ENCODE measurements at places on chromosomes 6 and 20.
A peak's percentile ranks its signal among the peaks of the same experiment; 100 is the strongest.

DNA sequence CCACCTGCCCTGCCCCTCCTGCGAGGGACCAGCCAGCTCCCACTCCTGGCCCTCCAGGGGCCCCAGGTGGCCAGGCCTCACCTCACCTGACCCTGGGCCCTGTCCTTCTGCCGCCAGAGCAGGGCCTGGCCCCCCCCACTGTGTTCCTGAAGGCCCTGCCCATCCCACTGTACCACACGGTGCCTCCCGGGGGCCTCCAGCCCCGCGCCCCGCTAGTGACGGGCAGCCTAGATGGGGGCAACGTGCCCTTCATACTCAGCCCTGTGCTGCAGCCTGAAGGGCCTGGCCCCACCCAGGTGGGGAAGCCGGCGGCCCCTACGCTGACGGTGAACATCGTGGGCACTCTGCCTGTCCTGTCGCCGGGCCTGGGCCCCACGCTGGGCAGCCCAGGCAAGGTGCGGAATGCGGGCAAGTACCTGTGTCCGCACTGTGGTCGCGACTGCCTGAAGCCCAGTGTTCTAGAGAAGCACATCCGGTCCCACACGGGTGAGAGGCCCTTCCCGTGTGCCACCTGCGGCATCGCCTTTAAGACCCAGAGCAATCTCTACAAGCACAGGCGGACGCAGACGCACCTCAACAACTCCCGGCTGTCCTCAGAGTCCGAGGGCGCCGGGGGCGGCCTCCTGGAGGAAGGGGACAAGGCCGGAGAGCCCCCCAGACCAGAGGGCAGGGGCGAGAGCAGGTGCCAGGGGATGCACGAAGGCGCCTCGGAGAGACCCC lies 27.6 kb downstream of the ZNF831 start:
- DNase-seq = no peak

DNA sequence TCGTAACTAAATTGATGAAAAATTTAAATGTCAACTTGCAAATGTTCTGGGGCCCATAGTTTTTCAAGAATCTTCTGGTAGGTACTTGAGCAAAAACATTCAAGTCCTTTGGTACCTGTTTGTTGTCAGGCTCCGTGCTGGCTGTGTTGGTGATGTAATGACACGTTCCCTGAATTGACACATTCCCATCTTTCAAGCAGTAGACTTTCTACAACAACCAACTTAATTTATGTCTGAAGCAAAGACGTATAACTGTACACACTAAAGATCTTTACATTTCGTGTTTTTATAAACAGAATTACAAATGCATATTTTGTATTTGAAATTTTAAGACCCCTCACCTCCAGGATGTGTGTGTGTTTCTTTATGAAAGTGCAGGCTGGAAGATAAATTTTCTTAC lies 49.5 kb downstream of the NCOA3 start:
- no peak for DNase-seq

DNA sequence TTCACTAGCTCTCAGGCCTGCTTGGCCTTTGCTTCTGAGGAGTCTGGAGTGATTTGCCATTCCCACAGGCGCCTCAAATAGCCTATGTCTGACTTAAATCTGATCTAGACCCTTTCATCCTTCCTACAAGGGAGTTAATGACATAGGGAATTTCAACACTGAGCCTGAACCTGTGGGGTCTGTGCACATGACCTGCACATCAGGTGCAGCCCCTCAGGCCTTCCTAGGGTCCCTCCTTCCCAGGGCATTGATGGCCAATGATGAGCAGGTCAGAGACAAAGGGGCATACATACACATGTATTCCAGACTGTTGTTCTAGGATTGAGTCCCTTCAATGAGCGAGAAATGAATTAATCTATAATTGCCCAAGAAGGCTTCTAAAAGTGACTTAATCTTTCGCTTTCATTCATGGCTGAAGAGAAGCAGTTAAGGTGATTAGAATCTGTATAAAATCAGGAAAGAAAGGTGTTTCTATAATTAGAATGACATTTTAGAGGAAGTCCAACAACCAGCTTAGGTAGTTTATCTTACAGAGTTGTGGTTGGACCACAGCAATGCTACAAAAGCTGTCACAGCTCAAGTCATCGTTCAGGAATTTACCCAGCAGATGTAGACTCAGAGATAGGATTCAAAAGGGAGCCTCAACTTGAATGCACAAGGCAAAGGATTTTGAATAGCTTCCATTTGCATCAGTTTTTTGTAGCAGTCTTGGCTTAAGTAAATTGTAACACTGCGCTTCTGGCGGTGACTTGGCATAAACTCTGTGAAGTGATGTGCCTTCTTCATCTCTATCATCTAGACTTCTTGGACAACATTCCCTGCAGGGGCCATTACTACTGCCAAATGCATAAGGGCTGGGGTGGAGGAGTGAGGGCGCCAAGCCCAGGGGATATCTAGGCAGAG lies 27.0 kb upstream of the TBC1D7 start:
- DNase-seq = peak; percentile 96

- no peak for DNase-seq
Measured at GRCh38 chr6:47132724-47133123, 90.6 kb upstream of the ADGRF1 start.

DNA sequence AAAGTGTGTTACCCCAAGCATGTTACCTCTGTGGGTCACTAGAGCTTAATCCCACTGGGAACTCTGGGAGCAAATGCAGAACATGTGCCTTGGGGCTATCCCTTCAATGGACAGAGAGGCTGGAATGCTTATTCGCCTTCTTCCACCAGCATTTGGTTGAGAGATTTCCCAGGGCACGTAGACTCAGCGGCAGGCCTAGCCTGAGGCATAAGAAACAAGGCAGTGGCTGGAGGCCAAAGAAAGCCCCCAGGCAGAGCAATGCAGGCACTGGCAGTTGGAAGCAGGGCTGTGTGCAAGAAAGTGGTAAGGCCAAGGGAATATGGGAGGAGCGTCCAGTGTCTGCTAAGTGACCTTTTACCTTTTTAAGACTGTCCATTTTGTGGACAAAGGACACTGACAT lies 114.0 kb upstream of the FLRT3 start:
- no peak for DNase-seq

DNA sequence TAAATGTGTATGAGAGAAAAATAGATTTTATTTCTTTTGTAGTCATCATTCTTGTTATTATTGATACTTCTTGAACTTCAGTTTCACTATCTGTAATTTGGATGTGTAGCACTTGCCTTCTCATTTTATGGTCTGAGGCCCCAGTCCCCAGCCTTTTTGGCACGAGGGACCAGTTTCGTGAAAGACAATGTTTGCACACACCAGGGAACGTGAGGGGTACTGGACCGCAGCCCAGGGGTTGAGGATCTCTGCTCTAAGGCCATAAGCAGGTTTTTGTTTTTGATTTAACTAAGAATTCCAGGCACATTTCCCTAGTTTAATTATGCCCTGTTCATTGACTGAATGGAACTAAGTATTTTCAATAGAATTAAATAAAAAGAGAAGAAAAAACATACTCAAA lies 261.5 kb downstream of the BMP2 start:
- no peak for DNase-seq

DNA sequence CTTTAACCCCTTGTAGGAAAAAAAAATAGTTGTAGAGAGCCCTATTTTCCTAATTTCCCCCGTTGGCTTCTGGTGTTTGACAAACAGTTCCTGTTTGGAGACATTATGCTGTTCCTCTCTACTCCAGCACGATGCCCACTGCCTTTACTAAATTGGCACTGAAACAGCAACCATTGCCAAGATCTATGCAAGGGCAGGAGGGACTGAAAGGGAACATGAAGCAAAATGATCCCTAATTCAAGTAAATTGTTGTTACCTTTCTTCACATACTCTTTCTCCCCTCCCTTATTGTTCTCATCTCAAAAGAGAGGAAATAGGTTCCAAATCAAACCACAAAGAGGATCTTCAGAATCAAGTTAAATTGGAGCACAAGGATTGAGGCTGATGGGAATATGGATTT lies 764.1 kb upstream of the MMS22L start:
- DNase-seq = no peak

GRCh38 chr6:134609716-134610261 lies 291.9 kb upstream of the SGK1 start:
- DNase-seq = no peak

DNA sequence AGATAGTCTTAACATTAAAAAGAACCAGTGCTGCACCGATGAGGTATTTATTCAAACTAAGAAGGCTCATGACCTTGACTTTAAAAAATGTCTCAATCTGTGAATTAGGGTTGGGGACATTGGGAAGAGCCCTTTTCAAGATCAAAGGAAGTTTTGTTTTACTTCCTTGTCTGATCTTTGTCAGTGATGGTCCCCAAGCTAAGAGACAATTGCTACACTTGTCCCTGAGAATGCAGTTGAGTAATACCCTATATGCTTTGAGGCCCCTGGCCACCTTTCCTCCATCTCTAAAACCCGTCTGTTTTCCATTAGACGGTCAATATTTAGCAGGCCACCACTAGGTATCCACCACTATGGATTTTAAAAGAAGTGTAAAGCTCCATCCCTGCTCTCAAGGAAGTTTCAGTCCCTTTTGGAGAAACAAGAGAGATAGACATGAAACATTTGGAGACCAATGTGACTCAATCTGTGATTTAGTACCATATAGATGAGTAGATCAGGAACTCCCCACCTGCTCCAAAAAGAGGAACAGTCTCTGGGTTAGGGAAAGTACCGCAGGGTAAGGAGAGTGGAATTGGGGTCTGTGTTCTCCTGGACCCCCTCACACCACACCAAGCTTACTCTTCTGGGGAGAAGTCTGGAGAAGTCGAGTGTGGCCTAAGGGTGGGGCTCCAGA lies 99.1 kb upstream of the ISM1 start:
- no peak for DNase-seq

DNA sequence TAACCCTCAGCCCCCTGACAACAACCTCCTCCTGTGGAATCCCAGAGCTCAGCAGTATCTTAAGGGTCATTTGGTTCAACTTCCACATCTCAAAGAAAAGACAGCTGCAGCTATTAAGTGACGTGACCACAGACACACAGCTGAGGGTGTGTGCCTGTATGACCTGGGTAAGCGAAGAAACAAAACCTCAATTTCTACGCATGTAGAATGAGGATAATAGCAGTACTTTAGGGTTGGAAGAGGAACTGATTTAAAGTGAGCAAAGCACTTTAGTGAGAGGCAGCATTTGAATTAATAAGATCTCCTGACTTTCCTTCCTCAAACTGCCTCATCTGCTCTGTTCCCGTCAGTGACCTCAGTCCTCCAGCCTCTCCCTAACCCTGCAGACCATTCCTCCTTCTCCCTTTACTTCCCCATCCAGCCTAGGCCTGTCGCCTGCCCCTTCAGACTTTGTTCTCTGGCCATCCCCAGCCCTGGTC lies 6.8 kb upstream of the ARMC2 start:
- DNase-seq = no peak

DNA sequence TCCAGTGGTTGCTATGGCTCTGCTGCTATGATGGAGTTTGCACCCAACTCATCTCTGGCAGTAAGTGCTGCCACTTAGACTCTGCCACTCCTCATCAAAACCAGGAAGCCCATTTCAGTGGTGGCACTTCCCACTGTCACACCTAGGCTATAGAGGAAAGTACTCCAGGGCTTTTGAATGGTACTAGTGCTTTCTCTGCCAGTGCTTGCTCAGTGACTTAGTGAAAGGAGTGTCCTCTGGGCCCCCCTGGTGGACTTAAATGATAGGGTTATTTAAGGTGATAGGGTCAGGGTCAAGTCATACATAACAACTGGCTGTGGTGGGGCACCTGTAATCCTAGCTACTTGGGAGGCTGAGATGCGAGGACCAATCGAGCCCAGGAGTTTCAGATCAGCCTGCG lies 22.8 kb downstream of the FITM2 start:
- no peak for DNase-seq

GRCh38 chr6:21404577-21404976 lies 189.0 kb upstream of the SOX4 start:
- DNase-seq = no peak

DNA sequence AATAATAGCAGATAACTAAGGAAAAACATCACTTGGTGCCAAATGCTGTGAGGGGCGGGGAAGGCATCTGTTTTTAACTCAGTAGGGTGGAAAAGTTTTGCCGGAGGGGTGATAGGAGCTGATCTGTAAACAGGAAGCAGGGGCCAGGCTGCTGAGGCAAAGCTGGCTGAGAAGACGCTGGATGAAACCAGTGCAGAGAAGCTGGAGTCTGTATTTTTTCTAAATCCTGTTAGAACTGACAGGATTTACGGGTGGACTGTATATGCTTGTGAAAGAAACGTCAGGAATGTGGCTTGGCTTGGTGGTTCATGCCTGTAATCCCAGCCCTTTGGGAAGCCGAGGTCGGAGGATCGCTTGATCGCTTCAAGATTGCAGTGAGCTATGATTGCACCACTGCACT lies 5.6 kb downstream of the PCMTD2 start:
- no peak for DNase-seq

DNA sequence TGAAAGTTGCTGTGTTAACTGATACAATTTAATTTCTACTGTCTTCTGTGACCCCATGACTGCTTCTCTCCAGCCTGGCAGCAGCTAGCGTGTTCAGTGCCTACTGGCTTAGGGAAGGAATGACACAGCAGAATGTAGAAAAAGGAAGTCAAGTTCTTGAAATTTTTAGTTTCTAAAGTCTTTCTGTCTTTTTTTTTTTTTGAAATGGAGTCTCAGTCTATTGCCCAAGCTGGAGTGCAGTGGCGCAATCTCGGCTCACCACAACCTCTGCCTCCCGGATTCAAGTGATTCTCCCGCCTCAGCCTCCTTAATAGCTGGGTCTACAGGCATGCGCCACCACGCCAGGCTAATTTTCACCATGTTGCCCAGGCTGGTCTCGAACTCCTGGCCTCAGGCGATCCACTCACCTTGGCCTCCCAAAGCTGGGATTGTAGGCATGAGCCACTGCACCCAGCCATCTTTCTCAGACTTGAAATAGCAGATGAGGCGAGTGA lies 39.3 kb downstream of the PCNA start:
- peak; percentile 24 for DNase-seq

- no peak for DNase-seq
Measured at GRCh38 chr6:151494235-151494935, 568 bp downstream of the CCDC170 start.

GRCh38 chr6:123417535-123417934 lies 219.2 kb downstream of the TRDN start:
- no peak for DNase-seq

DNA sequence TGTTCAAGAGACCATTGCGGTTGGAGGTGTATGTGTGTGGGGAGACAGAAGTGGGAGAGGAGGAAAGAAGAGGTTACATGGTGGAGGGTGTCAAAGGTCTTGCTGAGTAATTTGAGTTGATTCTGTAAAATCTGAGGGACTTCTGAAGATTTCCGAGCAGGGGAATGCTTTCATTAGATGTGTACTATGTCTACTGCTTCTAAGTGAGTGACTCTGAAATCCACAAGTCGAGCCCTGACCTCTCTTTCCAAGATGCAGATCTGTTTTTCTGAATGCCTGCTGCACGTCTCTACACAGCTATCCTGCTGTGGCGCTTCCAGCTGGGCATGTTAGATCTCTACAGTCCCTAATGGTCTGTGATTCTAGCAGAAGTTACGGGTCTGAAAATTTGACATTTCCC lies 209.8 kb downstream of the ATXN1 start:
- DNase-seq = no peak

GRCh38 chr20:19143890-19144289 lies 68.6 kb upstream of the SLC24A3 start:
- no peak for DNase-seq

- DNase-seq = no peak
Measured at GRCh38 chr6:154433477-154434241, 76.8 kb downstream of the CNKSR3 start.

All from A172 (cell line).